Fibroblast of villous mesenchyme (primary cell): ENCODE measurements at places on chromosomes 1 and 21. TPM values are rescaled to one million over a fixed set of nuclear protein-coding genes. Genes with fewer than 3 reads are reported as not detected.
A peak's percentile ranks its signal among the peaks of the same experiment; 100 is the strongest.

Gene CASQ2
- total RNA-seq, result not detected in 2 replicates

Gene BEND5
- total RNA-seq, result under 0.01 TPM in 1 of 2 replicates, not detected in the other

Gene NUP210L
- total RNA-seq, result under 0.01 TPM in 1 of 2 replicates, not detected in the other

GRCh38 chr1:242209063-242209462 is 210.2 kb upstream of the MAP1LC3C start:
- no peak for DNase-seq

- peak; percentile 64 for DNase-seq
Observed at GRCh38 chr1:35726450-35727433, 8.1 kb upstream of the C1orf216 start.

DNA sequence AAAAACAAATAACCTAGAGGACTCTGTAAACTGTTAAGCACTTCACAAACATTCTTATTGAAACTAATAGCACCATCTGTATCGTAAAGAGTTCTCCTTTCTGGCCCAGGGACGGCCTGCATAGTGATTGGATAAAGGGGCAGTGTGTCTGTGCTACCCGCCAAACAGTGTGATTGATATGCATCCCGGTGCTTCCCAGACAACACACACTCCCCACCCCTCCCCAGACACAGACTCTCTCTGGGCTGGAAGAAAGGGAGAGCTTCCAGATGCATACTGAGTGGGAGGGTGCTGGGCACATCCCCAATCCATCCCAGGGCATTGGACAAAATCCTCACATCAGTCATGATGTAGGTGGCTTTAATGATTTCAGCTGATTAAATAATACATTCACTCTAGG is 3.7 kb downstream of the HSD11B1 start:
- DNase-seq, result no peak

DNA sequence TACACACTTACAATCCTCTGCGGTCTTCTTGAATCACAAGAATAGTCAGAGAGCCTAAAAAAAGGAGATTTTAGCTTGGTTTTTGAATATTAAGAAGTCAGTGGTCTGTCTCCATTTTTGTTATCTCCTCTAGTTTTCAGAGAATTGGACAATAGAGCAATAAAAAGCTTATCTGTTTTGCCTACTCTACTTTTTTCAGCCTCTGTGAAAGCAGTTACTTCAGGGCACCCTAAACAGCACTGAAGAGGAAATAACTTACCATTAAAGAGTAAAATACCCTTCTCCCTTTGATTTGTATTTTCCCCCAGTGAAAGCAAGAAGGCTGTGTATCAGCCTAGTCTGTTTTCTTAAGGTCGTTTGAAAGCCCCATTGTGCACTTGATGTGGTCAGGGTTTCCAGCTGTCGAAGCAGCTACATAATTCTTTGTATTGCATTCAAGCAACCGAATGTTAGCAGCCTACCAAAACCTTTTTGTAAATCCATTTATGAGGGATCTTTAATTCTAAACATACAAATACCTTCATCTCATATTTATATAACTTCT is 1.0 kb downstream of the NTMT2 start:
- DNase-seq, result no peak

DNA sequence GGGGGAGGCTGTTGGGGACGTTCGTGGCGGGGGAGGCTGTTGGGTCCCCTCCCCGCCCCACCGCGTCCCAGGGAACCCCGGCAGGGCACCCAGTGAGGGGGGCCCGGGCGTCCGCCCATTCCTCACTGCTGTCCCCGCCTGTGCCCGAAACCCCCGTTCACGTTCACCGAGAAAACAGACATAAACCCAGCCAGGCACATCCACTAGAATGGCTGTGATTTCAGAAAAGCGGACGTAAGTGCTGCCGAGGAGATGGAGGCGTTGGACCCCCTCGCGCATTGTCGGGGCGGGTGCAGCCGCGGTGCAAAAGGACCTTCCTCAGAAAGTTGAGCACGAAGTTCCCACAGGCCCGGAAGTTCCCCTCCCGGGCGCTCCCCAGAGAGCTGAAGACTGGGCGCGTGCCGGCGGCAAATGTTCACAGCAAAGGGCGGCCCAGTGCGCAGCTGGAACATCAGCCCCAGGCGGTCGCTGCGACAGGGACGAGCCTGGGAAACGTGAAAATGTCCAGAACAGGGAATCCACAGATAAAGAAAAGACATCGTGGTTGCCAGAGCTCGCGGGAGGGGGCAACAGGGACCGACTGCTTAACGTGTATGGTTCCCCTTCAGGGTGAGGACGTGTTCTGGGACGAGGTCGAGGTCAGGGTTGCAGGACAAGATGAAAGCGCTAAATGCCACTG is 18.5 kb upstream of the SAMD11 start:
- peak; percentile 59 for DNase-seq

GRCh38 chr1:180208264-180208663 is 21.8 kb upstream of the LHX4 start:
- no peak for DNase-seq

DNA sequence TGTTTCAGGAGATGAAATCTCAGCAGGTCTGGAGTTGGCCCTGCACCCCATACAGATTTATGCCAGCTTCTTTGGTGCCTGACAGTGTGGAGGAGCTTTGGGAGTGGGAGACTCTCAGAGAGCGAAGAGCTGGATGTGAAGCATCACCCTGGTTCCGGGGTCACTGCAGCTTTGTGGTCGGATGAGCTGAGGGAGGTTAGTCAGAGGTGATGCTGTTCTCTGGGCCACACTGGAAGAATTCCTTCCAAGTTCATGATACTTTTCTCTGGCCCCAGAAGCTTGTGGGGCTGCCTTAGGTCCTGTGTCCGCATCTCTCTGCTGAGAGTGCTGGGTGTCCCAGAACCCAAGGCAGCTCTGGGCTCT is 467.8 kb downstream of the CAMTA1 start:
- peak; percentile 6 for DNase-seq

GRCh38 chr1:91490501-91490900 is 10.2 kb upstream of the CDC7 start:
- peak; percentile 21 for DNase-seq

DNA sequence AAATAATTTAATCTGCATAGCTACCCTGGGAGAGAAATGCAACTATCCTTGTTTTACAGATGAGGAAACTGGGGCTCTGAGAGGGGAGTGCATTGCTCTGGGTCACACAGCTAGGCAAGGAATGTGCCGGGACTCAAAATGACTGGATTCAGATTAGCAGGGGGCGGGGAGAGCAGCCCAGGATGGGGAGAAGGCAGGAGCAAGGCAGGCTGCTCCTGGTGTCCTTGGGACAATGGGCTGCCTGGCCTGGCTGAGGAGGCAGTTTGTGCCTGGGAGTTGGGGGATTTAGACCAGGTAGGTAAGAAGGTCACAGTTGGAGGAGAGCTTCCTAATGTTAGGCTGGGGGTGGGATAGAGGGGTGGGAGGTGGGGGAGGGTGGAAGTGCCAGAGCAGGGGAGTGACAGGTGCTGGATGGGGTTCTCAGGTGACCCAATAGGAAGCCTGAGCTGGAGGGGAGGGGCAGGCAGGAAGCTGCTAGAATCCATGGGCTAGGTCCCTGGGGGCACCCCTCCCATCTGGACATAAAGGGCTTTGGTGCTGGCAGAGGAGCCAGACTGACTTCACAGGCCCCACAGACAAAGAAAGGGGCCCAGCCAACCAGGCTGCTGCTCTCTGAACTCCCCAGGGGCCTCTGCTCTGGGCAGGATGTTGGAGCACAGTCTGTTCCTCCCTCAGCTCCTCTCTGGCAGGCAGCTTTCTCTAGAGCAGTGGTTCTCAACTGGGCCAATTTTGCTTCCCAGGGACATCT is 29.0 kb downstream of the TRIM62 start:
- DNase-seq, result peak; percentile 27

DNA sequence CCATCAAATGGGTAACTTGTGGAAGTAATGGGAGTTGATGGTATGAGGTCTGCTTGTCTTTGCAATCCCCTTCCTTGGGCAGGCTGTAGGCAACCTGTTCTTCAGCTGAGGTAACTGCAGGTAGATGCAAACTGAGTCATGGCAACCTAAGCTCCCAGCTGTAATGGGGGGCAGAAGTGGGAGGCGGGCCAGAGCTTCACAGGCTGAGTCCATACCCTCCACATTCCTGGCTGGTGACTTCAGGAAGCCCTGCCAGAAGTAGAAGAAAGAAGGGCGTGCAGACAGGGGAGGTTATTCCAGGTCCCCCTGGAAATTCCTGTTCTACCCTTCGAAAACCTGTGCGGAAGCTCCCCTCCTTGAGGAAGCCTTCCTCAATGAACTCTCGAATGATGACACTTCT is 44.9 kb downstream of the ARHGEF11 start:
- no peak for DNase-seq
